Osteoblast (primary cell): ENCODE measurements at places on chromosomes 16 and 17. TPM values are rescaled to one million over a fixed set of nuclear protein-coding genes. Genes with fewer than 3 reads are reported as not detected.

The ZNF319 gene
- total RNA-seq: 4.3 and 5.6 TPM in 2 replicates

The ACSM2A gene
- not detected in 2 replicates for total RNA-seq

The LGALS9 gene
- total RNA-seq: 1.4 and 4.7 TPM in 2 replicates

The EFNB3 gene
- 1.8 and 2.7 TPM in 2 replicates for total RNA-seq

The DHX58 gene
- total RNA-seq: 18.5 and 23.0 TPM in 2 replicates

The KRT28 gene
- not detected in 2 replicates for total RNA-seq

The CBLN1 gene
- total RNA-seq: not detected in 2 replicates

The USP43 gene
- under 0.01 and 0.36 TPM in 2 replicates for total RNA-seq

The YWHAE gene
- 401 and 433 TPM in 2 replicates for total RNA-seq

The KRT36 gene
- 0.36 TPM in 1 of 2 replicates, not detected in the other for total RNA-seq
